ENCODE measurements at places on chromosomes 16 and 17.

DNA sequence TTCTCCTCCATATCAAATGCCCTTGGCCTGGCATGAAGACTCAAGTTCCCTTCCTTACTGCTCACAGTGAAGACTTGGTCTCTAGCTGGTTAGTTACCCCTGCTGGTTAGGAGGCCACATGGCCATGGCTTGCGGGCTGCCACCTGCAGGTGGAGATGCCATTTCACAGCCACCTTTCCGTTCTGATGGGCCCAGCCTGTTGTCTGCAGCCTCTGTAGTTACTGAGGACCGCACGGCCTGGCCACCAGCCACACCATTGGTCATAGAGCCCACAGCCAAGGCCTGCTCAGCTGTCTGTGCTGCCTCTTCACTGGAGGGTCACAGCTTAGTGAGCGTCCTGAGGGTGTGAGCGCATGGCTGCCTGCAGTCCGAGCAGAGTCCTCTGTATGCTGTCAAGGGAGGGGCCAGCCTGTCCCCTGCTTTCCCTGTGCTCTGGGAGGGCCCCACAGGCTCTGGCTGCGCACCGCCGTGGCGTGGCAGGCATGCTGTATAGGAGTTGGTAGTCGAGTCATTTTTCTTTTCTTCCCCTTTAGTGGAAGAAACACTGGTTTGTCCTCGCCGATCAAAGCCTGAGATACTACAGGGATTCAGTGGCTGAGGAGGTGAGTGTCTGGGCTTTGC, 59.2 kb downstream of the PLD6 start:
- no peak for DNase-seq

DNA sequence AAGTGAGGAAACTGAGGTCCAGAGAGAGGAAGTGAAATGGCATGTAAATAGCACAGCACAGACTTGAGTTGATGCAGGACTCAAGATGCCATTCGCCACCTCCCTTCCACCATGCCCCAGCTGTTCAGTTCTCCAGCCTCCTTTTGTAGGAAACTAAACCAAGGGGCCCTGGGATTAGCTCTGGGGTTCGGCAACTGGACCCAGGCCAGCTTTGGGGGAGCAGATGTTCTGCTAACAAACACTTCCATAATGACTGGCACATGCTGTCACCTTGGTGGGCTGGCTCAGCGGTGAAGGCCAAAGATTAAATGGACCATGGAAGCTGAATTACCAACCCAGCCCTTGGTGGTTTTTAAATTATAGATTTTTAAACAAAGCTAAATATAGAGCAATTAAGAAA, 77.0 kb downstream of the IRX6 start:
- DNase-seq = no peak

DNA sequence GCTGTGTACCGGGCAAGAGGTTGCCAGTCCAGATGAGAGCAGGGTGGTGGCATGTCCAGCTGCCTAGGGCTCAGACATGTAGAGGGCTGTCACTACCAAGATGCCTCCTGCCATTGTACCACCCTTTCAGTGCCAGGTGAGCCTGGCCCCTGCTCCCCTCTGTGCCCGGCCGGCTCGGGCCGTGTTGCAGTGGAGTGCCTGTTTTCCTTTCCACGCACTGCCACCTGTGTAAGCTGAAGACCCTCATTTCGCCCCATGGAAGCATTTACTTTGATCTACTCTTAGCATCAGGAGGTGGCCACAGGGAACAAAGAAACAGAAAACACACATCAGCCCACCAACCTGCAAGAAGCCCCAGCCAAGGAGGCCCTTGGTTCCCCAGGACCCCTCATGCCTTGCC, 4.6 kb upstream of the RBFOX3 start:
- no peak for DNase-seq

GRCh38 chr17:80260069-80260535, 550 bp upstream of the RNF213 start:
- peak; percentile 79 for DNase-seq

- no peak for DNase-seq
Measured at GRCh38 chr17:67171560-67171959, 73.4 kb downstream of the HELZ start.
